ENCODE measurements at places on chromosomes 7 and 10.

DNA sequence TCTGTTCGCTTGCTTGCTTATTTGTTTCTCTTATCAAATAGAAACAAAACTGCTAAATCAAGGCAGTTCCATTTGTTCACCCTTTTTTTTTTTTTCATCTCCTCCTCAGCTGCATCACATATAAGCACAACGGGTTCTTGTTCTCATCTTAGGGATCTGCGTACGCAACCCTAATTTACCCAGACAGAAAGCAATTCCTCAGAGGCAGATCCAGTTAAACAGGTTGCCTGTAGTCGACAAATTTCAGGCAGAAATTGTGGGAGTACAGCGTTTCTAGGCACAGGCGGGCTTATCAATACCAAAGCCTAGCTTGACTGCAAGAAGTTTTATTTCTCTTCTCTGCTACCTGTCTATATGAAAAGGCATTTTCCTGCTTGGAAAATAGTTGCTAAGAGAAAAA is 565.4 kb downstream of the NXPH1 start:
- peak; percentile 46 for DNase-seq

- DNase-seq: no peak
These were observed 2.9 kb downstream of the INPP5A start for GRCh38 chr10:132540456-132540855.

- DNase-seq: no peak
These were observed 40.7 kb downstream of the ARL4A start for GRCh38 chr7:12728192-12728538.

- DNase-seq: no peak
These were observed 63.8 kb upstream of the CFAP46 start for GRCh38 chr10:133006202-133006601.

- DNase-seq: peak; percentile 88
These were observed 1.2 kb downstream of the HNRNPF start for GRCh38 chr10:43407576-43408330.

DNA sequence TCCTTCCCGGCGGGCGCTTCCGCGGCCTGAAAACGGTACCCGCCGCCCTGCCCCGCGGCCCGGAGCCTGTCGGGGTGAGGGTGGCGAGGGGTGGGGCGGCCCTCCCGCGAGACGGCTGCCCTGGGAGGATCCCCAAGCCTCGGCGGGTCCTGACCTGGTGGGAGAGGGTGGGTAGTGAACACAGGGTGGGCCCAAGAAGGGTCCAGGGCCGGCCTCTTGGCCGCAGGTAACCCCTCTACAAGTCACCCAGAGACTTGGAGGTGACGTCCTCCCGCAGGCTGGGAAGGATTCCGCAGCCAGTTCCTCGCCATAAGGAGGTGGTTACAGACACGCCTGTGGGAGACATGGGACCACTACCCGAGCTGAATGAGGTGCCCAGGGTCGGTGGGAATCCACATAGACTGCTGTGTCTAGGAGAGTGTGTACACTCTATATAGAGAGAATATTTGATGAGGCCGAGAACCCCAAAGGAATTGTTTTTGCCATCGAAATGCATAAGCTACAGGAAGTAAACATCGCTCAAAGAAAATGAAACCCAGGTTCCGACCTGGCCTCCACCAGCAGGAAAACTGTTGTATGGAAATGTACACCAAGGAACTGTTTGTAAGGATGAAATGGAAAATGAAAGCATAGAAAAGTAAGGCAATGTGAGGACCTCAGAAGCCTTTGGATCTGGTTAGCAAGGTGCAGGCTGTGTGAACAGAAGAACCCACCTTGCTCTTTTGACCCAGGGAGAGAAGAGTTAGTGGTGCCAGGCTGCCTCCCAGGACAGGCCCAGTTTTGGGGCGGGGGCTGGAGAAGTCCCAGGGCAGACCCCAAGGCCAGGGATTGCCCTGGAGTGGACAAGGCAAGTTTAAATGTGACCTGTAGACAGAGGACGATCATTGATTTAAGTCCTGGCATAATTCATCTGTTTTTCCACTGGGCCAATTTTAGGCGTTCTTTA is 659 bp downstream of the OPTN start:
- DNase-seq: peak; percentile 69

DNA sequence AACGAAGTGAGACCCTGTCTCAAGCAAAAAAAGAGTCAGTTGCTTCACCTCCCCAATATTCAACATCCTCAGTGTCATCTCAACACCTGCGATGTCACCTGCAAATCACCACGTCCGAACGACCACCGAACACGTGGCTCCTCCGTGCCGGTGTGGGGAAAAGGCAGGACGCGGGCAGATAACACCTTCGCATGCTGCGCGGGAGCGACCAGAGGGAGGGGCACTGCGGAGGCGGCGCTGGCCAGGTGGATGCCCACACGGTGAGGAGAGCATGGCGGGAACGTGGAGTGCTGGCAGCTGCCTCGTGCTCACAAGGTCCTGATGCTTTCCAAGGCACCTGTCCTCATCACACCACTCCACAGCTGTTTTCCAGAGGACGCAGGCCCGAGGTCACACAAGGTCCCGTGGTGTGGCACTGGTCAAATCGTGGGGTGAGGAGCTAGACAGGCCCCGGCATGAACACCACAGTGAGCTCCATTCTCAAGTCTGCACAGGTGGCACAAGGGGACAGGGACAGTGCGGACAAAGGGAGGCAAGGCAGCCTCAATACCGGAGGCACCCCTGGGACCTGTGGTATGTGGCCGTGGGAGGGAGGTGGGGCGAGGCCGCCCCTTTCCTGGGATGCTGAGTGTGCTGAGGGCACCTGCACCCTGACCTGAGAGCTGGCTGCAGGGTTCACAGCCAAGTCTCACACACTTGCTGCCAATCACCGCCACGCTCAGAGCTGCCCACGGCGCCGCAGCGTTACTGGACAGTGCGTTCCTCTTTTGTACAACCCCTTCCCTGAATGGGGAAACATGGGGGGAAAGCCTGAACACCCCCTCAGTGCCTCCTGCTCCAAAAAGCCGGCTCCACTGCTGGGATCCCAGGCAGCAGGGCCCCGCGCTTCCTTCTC is 13.0 kb downstream of the TUBGCP2 start:
- DNase-seq: no peak

DNA sequence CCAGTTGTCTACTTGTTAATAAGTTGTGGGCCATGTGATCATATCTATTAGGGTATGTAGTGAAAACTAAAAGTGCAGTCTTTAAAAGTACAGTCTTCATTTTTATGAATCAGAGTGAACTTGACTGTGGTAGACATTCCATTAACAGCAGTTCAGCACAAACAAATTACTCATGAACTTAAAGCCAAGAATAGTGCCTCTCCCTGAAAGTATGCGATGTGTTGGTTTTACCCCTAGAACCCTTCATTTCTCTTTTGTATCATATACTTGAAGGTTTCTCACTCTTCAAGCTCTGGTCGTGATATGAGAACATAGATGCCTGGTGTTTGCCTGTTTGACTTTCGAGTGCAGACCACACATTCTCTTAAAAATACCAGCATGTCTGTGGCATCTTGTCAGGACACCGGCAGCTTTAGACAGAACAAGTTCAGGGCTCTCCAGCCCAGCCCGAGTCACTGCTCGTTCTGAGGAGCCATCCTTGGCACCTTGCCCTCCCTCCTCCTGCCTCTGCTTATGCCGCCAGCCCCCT is 159.3 kb downstream of the LCOR start:
- no peak for DNase-seq

GRCh38 chr10:127157089-127157488 is 39.3 kb downstream of the INSYN2A start:
- no peak for DNase-seq

DNA sequence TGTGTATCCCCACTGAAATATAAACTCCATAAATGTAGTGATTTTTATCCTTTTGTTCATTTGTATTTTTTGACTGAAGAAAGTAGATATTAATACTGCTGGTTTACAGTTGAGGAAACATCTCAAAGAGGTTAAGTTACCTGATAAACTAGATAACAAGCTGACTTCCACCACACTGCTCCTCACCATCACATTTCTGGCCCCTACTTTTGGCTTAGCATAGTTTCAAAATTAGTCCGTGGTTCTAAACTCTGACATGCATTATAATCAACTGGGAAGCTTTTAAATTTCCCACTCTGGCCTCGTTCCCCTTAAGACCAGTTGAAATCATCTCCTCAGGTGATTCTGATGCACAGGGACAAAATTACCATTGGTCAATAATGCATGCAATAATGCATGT is 43.5 kb downstream of the ANKIB1 start:
- DNase-seq: no peak

GRCh38 chr7:78333530-78334425 is 535.2 kb downstream of the PHTF2 start:
- no peak for DNase-seq

- no peak for DNase-seq
These were observed 42.2 kb upstream of the PFKP start for GRCh38 chr10:3025026-3025683.

GRCh38 chr10:117272195-117273076 is 31.5 kb downstream of the SLC18A2 start:
- no peak for DNase-seq

- DNase-seq: no peak
These were observed 128.2 kb downstream of the FGFR2 start for GRCh38 chr10:121469797-121470606.

GRCh38 chr7:37947941-37948210 is 27.4 kb downstream of the EPDR1 start:
- no peak for DNase-seq

DNA sequence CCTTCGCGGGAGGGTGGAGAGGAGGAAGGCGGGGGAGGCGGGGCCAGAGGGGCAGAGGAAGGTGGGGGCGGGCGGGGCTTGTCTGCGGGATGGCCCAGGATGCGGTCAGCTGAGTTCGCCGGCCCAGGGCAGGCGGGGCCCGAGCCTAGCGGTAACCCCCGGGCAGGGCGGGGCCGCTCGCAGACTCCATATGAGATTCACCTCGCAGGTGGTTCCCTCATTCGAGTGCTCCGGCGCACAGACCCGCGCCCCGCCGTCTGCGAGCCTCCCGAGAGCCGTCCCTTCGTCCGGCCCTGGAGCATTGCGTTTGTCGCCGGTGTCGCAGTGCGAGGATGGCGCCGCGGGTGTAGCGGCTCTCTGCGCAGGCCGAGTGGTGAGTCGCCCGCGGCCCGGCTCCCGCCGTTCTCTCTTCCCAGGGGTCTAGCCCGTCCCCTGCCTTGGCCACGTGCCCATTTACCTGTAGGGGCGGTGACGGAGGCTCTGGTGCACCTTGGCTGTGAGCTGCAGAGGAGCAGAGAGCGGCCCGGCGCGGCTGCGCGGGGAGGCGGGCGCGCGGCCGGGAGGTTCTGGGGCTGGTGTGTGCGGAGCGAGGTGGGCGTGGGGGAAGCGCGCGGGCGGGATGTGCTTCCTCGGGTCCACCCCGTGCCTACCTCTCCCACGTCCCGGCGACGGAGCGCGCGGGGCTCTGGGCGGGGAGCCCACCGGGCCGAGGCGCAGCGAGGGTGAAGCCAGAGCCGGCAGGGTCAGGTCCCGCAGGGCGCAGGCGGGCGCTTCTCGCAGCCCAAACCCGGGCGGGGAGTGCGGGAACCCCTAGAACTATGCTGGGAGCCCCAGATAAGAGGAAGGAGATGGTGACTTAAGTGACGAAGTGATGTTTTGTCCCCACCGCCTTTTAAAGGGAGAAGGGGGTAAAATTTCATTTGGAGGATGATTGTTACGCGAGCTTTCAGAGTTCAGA is at the start of gene UPP1:
Gene UPP1 (plus strand): TSS at position 220 of the 958 bp plus-strand sequence. CDS start 5,519 bp downstream, outside the sequence.
- DNase-seq: peak; percentile 89

DNA sequence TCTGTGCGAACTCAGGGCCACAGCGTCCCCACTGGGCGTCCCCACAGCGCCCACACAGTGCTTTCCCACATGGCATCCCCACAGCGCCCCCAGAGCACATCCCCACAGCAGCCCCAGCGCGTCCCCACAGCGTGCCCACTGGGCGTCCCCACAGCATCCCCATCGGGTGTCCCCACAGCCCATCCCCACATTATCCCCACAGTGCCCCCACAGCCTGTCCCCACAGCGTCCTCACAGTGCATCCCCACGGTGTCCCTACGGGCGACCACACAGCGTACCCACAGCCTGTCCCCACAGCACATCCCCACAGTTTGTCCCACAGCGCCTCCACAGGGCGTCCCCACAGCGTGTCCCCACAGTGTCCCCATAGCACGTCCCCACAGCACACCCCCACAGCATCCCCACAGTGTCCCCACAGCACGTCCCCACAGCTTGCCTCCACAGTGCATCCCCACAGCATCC is 131.6 kb downstream of the ACTR3B start:
- DNase-seq: no peak

GRCh38 chr7:25832929-25833328 is 319.1 kb upstream of the NFE2L3 start:
- no peak for DNase-seq

GRCh38 chr7:30080818-30081217 is 52.6 kb downstream of the PLEKHA8 start:
- DNase-seq: no peak

DNA sequence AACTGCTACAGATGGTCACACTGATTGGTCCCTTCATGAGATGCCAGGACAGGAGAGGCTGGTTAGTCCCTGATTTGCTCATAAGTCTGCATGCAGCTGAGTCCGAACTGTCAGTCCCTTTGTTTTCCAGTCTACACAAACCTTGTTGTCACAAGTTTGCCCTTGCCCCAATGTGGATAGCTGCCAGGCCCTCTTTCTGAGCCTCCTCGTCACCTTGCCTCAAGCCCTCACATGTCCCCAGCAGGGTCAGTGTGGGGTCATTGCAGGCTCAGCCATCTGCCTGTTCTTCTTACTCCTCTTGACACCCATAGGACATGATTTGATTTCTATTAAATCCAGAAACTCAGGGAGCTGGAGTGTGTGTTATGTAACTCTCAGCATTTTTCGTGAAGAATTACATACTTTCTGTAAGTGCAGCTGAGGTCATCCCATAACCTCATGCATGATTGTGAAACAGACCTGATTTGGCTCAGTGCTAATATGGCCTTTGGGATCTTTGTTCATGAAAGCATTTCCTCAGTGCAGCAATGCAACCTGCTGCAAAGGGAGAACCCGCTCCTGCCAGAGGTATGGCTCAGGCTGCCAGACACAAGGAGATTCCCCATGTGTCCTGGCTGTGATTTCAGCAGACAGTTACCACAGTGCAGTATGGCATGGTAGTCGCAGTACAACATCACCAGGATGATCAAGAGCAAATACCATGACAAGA is 70.0 kb upstream of the ZMIZ2 start:
- no peak for DNase-seq

GRCh38 chr10:95729323-95730055 is 26.5 kb upstream of the ENTPD1 start:
- no peak for DNase-seq

All from retina (tissue), 1 donor.